ENCODE measurements at places on chromosomes 2 and 18.

DNA sequence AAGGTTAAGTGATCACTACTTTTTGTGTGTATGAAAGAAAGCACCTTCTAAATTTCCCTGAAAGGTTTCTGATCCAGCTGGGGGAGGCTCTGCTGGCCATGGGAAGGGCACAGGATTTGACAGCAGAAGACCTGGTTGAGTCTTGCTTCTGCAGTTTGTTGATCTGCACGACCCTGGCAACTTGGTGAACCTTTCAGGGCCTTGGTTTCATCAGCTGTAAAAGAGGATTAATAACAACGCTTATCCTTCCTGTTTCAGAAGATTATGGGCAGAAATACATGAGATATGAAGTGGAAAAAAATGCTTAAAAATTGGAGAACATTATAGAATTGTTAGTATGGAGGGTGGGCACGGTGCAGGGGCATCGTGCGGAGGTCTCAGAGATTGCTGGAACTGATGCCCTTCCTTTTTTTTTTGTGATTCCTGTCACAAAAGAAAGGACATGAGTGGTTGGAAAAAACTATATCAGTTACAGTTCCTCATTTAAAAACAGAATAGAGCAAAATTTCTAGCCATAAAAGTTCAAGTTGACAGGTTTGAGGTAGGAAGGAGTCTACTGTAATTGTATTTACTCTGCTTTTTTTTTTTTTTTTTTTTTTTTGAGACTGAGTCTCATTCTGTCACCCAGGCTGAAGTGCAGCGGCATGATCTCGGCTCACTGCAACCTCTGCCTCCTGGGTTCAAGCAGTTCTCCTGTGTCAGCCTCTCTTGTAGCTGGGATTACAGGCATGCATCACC, 47.4 kb downstream of the MFSD6 start:
- no peak for DNase-seq

DNA sequence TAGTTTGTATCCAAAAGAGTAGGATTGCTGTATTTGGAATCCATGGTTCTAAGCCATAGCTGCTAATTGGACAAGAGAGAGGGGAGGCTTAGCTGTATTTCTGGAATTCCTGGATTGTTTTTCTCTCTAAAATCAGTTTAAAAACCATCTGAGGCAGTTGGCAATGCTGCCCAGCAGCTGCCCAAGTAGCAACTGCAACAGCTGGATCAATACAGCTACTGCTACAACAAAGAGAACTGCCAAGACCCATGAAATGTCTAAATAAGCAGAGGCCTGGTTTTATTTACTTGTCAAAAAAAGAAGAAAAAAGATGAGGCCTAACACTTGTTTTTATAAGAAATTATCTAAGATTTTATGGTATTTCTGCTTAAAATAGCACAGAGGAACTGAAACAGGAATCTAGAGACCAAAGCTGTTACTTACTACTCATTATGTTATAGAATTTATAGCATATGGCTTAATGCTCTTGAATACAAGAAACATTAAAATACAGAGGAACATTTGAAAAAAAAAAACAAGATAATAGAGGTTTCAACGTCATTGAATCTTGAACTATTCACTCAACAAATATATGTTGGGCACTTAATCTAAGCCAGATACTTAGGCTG, 39.1 kb downstream of the TMEFF2 start:
- no peak for DNase-seq

- DNase-seq: no peak
Observed at GRCh38 chr2:176098366-176099158, 1.0 kb upstream of the HOXD12 start.

DNA sequence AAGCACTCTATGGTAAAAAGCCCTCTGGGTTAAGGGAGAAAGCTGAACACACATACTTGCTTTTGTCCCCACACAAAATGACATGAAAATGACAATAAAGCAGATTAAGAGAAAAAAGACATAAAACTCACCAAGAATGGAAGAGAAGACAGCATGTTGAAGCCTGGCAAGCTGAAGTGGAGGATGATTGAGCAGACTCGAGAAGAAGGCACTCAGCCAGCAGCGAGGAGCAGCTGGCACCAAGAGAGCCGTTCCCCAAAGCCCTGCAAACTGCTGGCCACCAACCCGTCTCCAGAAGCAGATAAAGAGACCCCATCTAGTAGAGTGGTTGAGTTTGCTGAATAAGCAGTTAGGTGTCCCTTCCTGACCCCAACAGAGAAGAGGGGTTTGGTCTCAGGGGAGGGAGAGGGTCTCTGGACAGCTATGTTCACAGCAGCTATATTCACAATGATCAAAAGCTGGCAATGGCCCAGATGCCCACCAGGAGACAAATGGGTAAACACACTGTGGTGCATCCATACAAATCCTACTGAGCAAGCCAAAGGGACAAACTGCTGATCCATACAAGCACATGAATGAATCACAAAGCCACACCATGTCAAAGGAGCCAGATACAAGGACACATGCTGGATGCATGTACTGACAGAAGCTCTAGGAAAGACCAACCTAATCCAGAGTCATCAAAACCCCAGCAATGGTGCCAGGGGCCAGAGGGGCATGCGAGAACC, 36.9 kb downstream of the FAM168B start:
- DNase-seq: no peak

GRCh38 chr18:58266291-58266690, 222.3 kb downstream of the NEDD4L start:
- no peak for DNase-seq

GRCh38 chr2:216296856-216297255, 75.4 kb downstream of the MARCHF4 start:
- no peak for DNase-seq

GRCh38 chr2:171669121-171669520, 18.1 kb upstream of the DYNC1I2 start:
- no peak for DNase-seq

- no peak for DNase-seq
Observed at GRCh38 chr2:72803151-72803550, 22.7 kb downstream of the EXOC6B start.

GRCh38 chr18:63339920-63340484, 20.4 kb upstream of the BCL2 start:
- DNase-seq: no peak

DNA sequence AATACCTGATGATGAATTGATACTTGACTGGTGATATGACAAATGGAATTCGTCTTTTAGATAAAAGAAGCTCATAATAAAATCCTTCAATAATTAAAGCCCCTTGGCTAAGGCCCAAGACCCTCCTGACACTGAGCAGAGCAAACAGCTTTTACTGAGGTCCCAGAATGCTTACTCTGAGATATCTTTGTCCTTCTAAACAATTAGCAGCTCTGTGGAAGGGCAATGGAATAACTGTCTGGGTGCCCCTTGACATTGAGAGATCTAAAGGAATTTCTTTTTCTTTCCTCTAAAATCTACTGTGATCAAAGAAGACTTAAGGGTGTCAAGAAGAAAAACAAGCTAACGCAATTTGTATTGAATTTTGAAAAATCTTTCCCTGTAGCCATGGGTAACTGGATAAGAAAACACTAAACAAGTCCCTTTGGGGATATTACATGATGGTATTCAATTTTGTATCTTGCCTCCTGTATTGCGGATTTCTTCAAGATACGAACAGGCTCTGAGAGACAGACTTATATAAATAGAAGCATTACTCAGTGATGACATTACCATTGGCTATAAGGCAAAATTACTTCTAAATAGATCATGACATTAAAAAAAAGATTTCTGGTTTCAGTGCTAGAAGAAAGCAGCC, 128.8 kb downstream of the MREG start:
- DNase-seq: no peak

- DNase-seq: no peak
Observed at GRCh38 chr2:191679818-191680600, 2.1 kb downstream of the NABP1 start.

DNA sequence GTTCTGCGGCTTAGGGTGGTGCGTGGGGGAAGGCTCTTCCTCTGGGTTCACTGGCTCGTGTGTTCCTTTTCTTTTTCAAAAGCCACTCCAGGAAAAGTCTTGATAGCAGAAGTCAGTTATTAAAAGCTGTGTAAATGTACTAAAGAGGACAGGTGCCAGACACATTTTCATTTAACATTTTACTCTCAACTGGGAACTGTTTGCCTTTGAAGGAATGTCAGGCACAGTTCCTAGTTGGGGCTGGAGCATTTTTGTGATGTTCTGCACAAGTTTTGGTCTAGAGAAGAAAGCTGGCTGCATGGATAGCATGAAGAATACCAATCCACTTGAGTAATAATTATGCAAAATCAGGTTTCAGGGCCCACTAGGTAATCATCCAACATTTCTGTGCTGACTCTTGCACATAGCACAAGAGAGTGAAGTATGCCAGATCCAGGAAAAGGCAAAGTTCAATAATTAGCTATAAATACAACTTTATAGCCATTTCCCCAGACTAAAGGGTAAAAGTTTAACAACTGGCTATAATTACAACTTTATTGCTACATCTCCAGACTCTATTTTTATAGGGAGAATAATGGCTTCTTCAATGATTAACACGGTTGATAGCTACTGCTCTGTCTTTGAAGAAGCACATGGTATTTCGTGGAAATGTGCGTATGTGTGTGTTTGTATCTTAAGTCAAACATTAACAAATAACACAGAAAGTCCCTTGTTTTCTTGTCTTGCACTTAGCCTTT, 16.2 kb downstream of the SCYGR8 start:
- peak; percentile 26 for DNase-seq

- no peak for DNase-seq
Observed at GRCh38 chr18:3450799-3451182, 819 bp downstream of the TGIF1 start.

DNA sequence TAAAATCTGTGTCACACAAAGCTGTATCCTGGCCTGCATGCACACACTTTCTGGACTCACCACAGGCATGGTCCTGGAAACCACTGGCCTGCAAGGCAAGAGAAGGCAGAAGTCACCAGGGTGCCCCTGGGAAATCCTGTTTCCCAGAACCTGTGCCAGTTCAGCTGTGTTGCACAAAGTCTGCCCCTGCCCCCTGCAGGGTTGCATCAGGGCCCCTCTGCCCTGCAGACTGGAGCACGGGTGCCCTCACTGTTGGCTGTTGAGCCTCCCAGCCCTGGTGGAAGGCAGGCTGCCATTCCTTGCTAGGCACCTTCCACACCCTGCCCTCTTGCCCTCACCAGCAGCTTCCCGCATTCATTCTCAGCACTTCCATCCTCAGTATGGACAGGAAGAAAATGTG, 18.0 kb upstream of the TUBB6 start:
- DNase-seq: no peak

GRCh38 chr2:135103843-135104242, 51.8 kb downstream of the RAB3GAP1 start:
- DNase-seq: no peak

DNA sequence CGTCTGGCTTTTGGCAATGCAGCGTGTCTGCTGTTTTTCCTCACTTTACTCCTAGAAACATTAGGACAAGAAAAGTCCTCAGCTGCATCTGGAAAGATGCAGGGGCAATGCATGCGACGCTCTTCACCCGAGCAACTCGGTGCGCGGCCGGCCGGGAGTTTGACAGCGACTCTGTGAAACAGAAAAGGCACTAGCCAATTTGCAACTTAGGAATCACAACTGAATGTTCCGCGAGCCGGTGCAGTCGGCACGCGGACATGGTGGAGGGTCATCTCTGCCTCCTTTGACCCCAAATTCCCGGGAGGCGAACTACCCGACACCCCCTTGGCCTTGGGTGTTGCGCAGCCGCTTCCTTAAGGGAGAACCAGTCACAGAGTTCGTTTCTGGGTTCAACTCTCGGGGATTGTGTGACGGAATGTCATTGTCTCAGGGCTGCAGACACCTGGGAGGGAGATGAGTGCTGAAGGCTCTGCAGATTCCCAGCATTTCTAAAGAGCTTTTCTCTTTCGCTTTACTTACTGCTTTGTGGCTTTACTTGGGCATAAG, 9.8 kb downstream of the NR4A2 start:
- no peak for DNase-seq

GRCh38 chr18:907115-907884, 2.6 kb downstream of the ADCYAP1 start:
- DNase-seq: no peak

GRCh38 chr2:67922080-67922785, 140.6 kb downstream of the C1D start:
- no peak for DNase-seq

DNA sequence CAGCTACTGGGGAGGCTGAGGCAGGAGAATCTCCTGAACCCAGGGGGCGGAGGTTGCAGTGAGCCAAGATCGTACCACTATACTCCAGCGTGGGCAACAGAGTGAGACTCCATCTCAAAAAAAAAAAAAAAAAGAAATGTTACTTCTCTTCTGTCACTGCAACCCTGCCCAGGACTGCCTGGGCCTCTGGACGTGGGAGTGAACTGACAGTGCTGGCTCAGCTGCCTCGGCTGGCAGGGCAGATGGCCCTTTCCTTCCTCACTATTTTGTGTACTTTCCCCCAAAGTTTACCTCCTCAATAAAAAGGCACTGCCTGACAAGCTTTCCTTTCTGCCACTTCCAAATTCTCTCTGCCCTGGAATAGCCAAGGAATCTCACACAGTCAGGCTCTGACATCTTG, 12.5 kb upstream of the GPR155 start:
- no peak for DNase-seq

GRCh38 chr2:95384854-95385569, 17.5 kb upstream of the FAHD2A start:
- DNase-seq: no peak

DNA sequence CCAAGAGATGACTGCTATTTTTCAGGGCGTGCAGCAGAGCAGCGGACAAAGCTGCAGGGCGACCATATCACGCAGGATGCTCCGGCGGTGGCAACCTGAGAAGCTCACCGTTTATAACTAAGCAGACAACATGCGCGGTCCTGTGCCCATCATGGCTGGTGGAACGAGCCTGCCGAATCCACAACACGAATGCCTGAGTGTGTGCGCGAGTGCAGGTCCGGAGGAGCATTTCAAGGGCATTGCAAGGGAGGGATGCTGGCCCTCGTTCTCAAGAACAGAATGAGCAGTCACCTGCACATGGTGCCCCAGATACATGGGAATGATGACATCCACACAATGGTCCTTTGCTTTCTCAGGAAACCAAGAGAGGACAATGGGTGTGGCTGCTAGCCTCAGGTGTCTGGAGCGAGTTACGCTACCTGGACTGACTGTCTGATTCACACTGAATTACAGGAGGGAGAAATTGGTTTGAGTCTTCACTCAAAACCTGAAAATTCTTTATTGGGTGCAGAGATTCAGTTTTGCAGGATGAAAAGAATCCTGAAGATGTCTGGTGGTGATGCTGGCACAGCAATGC, 39.8 kb downstream of the TBC1D8 start:
- DNase-seq: no peak

GRCh38 chr2:187548656-187549055, 5.6 kb downstream of the TFPI start:
- DNase-seq: no peak

- DNase-seq: no peak
Observed at GRCh38 chr2:126749537-126749936, 93.6 kb downstream of the GYPC start.

DNA sequence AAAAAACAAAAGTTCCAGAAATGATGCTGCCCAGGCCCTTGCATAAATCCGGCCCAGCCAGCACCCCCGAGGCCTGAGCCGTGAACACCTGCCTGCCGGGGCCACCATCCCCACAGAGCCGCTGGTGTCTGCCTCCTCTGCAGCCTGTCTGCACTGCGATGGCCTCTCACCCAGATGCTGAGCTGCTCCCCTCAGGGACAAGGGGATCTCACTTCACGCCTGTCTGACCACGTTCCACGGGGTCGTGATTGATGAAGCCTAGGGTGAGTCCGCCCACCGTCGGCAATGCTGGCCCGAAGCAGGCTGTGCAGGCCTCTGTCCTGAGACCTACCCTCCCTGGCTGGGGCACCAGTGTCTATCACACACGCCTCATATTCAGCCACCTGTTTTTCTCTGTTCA, 444.2 kb downstream of the EIPR1 start:
- DNase-seq: no peak

GRCh38 chr2:143070704-143071103, 58.5 kb upstream of the ARHGAP15 start:
- DNase-seq: no peak
